Fibroblast of skin of right quadriceps (primary cell): ENCODE measurements at places on chromosomes 1 and 21.

DNA sequence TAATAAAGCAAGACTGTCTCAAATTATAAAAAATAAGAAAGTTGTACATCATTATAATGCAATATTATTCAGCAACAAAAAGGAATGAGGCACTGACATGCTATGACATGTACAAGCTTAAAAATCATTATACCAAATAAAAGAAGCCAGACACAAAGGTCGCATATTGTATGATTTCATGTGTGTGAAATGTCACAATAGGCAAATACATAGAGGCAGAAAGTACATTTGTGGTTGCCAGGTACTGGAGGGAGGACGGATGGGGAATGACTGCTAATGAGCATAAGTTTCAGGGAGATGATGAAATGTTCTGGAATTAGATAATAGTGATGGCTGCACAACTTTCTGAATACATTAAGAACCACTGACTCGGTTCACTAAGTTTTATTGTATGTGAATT lies 73.6 kb upstream of the NBPF3 start:
- DNase-seq = no peak

GRCh38 chr1:12763479-12763878 lies 10.1 kb upstream of the PRAMEF12 start:
- DNase-seq = no peak

- DNase-seq = peak; percentile 19
Observed at GRCh38 chr1:204335085-204335484, 24.6 kb downstream of the PLEKHA6 start.

DNA sequence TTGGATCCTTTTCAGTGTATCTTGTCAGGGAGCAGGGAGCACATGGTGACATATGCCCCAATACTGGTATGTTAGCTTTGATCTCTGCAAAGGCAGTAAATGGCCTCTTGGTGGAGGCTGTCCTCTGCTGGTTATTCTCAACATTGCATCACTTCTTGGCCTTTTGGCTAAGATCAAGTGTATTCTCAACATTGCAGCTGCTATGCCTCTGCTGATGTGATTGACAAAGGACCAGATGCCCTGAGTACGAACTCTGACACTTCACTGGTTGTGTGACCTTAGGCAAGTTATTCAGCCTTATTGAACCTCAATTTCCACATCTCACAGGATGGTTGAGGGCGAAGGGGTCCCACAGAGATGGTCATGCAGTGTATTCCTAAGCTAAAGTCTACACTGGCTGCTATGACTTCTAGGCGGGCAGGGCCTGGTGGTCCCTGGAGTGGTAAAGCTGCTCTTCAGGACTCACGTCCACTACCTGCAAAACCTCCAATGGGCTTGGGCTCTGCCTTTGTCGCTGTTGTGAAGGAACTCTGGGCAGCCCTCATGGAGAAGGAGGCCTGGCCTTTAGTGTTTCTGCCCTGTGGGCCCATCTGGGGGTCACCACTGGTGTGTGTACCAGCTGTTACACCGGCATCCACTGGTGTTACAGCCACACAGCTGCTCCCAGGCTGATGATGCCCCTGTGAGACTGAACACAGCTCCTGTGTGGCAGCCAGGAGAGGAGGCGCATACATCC lies 64.8 kb downstream of the DNTTIP2 start:
- peak; percentile 81 for DNase-seq

DNA sequence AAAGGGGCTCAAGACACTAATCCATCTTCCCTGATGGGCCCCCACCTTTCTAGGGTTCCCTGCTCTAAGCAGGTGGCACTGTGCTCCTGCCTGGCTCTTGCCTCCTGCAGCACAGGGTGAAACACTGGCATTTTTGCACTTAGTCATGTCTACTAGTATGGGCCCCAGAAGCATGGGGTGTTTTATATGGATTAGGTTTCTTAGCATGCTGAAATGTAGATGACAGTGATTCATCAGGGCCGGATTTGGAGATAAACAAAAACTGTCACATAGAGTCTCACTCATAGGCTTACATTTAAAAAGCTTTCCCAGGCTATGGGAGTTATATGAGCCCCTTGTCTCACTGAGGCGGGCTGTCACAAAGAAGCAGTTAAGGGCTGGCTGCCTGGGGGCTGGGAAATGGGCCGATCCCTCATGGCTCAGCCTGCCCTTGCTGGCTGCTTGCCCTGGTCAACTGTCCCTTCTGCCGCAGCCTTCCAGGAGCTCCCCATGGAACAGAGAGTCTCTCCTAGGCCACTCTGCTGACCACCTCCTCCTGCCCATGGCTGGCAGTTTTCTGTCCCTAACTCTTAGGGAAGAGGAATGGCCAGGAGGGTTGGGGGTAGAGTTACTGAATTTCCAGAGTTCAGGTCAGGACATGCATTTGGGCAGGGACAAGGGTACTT lies 6.5 kb downstream of the GALNT2 start:
- peak; percentile 83 for DNase-seq

DNA sequence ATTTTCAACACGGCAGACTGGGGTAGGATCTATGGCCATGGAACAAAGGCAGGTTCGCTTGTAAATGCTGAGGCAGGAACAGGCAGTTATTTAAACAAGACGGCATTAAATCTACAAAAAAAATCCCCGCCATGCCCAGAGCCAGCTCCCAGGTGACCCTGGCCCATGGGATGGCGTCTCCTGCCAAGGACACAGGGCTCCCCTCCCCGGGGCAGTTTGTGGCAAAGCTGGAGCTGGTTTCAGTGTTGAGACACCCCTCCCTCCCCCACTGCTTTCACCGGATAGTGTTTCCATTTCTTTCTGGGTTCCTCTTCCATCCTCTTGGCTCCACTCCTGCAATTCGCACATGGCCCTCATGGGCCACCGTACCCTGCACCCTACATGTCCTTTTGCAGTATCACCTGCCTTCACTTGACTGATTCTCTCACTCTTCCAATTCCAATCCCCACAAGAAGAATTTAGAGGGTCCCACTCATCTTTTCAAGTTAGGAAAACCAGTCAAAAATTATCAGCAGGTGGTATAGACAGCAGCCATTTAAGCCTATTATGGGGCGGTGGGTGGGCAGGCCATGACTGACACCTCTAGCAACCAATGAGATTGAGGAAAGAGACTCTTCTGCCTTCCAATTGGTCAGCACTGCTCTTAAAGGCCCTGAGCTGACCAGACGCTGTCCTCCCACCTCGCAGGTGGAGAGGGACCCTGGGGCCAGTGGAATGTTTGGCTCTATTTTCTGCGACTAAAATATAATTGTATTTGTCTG lies 52.0 kb downstream of the OLIG1 start:
- peak; percentile 37 for DNase-seq

DNA sequence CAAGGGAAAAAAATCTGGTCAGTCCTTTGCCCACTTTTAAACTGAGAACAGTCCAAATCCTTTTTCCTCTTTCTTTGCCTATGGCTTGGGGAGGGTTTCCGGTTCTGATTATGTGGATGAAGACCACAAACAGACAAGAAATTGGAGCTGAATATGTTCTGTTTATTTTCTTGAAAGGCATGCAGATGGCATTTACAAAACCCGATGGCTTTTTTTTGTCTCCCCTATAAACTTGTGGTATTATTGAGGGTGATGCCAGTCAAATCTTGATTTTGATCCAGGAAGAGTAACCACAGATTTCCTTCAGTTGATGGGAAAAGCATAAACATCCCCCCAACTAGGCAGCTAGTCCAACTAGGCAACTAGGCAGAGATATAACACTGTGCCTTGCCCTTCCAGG lies 38.9 kb downstream of the PLPP3 start:
- DNase-seq = no peak

GRCh38 chr1:203638950-203639349 lies 12.3 kb downstream of the ATP2B4 start:
- DNase-seq = no peak

DNA sequence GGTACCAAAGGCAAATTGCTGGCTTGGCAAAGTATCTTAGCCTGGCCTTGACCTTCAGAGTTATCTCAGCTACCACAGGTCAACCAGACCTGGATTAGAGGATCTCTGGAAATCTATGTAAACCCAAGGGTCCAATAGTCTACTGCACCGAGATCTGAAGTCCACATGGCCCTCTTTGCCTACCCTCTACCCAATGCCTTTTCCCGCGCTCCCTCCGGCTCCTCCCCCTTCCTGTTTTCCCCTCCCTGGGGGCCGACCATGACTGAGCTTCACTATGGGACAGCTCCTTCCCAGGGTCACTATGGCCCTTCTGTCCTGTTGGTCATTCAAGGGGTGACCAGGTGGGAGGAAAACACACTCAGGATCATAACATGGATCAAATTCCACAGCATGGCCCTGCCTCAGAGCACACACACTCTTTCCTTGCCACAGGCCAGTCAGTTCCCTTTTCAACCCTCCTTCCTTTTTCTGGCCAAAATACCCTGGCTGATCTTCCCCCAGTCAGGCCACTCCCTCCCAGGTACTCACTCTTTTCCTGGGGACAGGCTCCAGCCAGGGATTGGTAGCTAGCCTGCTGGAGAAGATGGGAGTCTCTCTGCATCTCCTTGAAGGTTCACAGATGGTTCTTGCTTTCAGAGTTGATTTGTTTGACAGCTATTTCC lies 19.1 kb upstream of the TMEM183A start:
- DNase-seq = no peak

DNA sequence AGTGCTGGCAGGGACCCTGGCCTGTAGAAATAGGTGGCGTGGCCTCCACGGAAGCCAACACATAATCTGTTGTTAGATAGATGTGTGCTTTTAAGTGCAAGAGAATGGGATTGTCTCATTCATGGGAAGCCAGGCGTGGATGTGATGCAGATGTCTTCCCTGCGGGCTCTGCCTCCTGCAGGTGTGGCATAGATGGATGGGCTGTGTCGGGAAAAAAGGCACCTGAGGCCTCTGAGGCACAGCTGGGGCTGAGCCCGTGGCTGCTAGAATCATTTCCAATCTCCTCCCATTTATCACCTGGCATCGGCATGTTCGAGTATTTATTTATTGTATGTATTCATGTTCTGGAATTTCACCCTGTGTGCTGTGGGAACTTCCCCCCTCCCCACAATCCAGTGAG lies 353.4 kb upstream of the AJAP1 start:
- DNase-seq = no peak

GRCh38 chr1:20883766-20884165 lies 96.7 kb upstream of the HP1BP3 start:
- DNase-seq = no peak

GRCh38 chr1:60621368-60621851 lies 461.0 kb upstream of the NFIA start:
- DNase-seq = peak; percentile 30

DNA sequence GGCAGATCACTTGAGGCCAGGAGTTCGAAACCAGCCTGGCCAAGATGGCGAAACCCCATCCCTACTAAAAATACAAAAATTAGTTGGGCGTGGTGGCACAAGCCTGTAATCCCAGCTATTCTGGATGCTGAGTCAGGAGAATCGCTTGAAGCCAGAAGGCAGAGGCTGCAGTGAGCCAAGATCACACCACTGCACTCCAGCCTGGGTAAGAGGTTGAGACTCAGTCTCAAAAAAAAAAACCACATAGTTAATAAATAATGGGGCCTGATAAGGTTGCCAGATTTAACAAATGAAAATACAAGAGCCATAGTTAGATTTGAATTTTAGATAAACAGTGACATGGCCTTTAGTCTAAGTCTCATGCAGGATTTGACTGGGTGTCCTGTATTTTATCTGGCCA lies 175.7 kb downstream of the ZZZ3 start:
- no peak for DNase-seq

DNA sequence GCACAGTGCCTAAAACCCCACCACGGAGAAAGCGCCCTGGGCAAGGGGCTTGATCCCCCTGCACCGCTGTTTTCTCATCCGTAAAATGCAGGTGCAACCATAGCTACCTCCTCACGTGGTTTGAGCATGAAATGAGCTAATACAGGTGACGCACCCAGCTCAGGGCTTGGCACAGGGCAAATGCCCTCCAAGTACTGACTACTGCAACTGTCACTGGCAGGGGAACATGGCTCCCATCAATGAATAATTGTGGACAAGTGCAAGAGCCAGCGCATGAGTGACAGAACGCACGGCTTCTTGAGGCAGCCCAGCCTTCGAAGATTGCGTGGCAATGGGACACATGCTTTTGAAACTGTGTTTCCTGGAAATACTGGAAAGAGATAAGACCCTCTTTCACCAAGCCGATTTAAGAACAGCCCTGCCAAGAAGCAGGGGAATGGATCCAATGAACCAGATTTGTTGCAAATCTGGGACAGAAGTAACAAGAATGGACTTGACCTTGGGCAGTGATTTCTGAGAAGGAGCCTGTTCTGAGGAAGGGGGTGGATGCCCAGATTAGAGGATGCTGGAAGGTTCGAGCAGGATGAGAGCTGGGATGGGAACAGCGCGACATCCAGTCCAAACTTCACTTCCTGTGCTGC lies 92.8 kb upstream of the IFFO2 start:
- no peak for DNase-seq

- peak; percentile 61 for DNase-seq
Observed at GRCh38 chr1:178451529-178451928, 45.2 kb downstream of the CLEC20A start.

- DNase-seq = no peak
Observed at GRCh38 chr1:153827168-153827964, 52.2 kb downstream of the SLC27A3 start.

GRCh38 chr1:34690269-34690668 lies 64.6 kb upstream of the GJB5 start:
- DNase-seq = no peak

- DNase-seq = peak; percentile 82
Observed at GRCh38 chr1:94863297-94863911, 43.2 kb downstream of the SLC44A3 start.

DNA sequence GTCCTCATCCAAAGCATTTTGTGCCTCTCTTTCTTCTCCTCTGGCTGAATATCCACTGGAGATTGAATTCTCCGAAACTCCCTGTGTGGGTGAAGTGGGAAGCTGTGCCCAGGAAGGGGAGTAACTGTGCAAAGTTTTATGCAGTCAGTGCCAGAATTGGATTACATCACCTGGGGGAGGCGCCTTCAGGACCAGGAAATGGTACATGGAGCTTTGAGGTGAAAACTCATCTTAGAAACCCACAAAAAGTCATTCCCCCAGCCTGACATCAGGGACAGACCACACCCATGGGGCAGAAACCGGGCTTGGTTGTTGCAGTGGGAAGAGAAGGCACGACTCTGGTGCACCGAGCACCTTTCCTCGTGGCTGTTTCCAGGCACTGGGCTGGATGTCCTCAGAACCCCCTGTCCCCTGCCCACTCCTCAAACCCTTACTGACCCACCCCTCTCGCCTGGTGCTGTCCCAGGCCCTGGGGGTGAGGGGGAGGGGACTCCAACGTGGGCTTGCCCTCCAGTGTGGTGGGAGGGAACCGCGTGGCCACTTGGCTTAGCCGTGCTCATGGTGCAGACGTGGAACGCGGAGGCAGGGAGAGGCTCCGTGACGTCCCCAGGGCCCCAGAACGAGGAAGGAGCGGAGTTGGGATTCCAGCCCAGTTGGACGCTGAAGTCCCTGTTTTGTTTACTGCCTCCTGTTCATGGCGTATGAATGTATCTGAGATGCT lies 15.7 kb downstream of the TFF3 start:
- DNase-seq = no peak

GRCh38 chr1:26694638-26695355 lies 1.0 kb upstream of the ARID1A start:
- no peak for DNase-seq

DNA sequence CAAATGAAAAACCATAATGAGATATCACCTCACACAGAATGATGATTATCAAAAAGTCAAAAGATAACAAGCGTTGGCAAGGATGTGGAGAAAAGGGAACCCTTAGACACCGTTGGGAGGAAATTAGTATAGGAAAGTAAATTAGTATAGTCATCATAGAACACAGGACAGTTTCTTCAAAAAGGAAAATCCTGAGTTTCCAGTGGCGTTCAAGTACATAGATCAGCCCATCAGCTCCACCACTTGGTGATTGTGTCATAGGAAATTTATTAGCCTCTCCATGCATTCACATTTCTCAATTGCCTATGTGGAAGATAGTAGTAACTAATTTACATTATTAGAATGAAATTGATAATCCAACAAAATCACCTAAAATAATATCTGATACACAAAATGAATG lies 20.8 kb upstream of the GBP2 start:
- DNase-seq = no peak
